Activated CD4-positive, CD25-positive, alpha-beta regulatory T cell (primary cell): ENCODE measurements at places on chromosomes 1 and 21.

GRCh38 chr1:213300433-213300832 is 249.4 kb downstream of the RPS6KC1 start:
- no peak for DNase-seq

- no peak for DNase-seq
Observed at GRCh38 chr1:51445351-51446090, 73.5 kb downstream of the EPS15 start.

- no peak for DNase-seq
Observed at GRCh38 chr1:74652711-74653139, 20.9 kb downstream of the ERICH3 start.

DNA sequence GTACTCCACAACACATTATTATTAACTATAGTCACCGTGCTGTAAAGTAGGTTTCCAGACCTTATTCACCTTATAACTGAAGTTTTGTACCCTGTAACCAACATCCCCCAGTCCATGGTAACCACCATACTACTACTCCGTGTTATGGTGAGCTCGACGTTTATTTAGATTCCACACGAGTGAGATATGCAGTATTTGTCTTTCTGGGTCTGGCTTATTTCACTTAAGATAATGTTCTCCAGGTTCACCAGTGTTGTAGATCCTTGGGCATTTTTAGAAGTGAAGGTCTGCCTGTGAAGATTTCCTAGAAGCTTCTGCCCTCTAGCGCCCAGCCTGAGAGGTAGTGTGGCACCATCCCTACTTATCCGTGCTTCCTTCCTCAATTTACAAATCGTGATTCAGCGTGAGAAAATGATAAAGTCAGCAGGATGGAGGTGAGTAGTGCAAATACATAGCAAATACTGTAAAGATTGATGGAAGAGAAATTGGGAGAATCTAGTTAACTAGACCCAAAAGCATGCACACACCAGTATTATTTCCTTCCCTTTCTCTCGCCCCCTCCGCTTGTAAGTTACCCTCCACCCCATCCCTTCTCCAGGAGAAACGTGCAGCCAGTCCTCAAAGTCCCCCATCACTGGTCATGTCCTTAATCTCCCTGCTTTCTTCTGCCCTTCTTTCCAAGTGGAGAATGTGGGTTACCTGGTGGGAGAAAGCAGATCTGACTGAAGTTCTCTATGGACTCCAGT is 36.0 kb upstream of the DISC1 start:
- DNase-seq: no peak

DNA sequence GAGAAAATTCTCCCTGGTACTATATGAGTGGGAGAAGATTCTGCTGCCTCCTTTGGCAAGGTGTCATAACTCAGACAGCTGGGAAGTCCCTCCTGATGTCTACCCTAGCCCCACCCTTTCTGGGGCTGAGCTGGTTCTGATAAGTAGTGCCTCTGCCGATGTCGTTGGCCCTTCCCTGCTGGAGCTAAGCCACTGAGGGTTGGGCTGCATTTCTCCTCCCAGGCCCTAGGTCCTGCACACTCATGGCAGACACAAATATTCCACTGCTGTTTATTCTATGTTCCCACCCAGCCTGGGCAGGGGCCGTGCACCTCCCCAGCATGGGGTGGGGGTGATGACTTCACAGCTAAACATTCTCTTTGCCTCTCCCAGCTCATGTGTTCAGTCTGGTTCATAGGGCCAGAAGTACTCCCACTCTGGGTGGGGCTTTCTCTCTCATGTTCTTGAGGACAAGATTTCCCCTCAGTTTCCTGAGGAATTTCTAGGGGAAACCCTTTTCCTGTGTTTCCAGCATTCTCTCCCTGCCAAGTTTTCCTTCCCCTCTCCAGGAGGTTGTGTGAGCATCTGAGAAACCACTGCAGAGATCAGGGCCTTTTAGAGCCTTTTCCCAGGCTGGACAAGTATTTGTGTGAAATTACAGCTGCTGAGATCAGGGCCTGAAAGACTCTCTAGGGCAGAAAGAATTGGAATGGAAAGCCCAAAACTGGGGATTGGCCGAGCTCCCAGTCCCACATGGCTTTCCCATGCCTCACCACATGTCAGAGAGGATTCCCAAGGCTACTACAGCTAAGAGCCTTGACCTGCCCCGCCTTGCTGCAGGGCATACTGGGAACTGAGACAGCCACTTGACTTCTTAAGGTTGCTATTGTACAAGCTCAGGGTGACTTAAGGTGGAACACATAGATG is 66.2 kb downstream of the ATP2B4 start:
- no peak for DNase-seq

DNA sequence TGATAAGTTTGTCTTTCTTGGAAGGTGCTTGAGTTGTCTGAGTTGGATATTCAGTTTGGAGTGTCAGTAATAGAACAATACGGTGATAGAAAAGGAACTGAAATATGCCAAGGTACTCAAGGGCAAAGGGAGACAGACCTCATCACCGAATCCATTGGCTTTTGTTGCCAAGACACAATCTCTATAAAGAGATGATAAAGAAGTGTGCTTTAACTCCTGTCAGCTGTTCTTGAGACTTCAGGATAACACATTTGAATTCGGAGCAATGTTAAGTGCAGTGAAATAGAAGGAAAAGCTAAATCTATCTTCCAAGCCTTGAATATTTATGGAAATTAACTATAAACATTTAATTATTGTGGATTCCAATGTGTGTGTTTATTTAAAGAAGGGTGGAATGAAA is 194.7 kb downstream of the DISC1 start:
- DNase-seq: no peak

DNA sequence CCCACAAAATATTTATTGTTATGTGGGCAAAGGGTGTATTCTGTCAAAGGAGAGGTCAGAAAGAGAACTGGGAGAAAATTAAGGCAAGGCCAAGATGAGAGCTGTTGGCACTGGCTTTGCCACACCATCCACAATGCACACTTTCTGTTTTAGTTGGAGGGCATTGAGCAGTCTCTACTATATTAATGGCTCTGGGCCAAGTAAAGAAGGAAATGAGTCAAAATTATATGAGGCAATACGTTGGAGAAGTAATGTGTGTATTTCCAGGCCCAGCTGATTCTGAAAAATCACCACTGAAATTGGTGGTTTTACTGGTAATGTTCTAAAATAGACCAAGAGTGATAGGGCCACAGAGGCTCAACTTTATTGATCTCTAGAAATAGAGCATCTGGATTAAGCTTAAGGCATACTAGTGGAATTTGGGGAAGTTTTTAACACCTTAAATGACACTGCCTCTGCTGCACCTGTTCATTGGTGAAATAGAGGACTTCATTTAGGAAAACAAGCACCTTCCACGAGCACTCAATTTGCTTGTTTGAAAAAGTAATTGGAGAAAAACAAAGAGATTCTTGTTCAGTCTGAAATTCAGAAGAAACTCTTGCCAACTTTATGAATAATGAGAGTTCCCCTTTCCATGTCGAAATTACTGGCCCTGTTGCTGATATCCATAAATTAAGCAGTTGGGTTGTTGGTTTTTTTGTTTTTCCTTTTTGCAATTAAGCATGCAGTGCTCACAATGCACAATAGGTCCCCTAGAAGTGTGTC is 424.9 kb downstream of the ADGRL2 start:
- DNase-seq: no peak

GRCh38 chr1:17485281-17485680 is 45.8 kb upstream of the RCC2 start:
- DNase-seq: no peak

GRCh38 chr1:221522529-221522940 is 219.4 kb downstream of the DUSP10 start:
- no peak for DNase-seq

GRCh38 chr1:170511038-170511437 is 20.9 kb upstream of the GORAB start:
- DNase-seq: no peak

DNA sequence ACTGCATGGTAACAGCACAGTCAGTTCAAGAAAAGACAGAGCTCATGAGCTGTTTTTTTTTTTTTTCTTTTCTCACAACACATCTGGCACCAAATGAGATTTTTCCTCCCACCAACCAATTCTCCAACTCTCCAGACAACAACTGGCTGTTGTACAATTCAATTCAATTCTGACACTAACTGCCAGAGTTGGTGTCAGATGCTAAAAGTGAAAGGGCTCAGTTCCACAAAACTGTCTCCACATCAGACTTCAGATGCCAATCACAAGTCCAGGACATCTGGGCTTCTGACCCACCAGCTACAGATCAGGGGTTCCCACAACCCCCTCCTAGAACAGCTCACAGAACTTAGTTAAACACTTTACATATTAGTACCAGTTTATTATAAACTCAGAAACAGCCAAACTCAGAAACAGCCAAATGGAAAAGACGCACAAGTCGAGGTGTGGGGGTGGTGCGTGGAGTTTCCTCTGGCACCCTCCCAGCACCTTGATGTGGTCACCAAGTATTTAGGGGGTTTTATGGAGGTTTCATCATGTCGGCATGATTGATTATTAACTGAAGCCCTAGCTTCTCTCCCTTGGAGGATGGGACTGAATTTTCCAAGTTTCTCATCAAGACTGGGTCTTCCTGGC is 39.2 kb upstream of the LRRC8D start:
- peak; percentile 35 for DNase-seq

GRCh38 chr1:185058110-185058509 is 12.8 kb downstream of the RNF2 start:
- no peak for DNase-seq

GRCh38 chr1:201591981-201592380 is 53.1 kb downstream of the NAV1 start:
- no peak for DNase-seq

- DNase-seq: no peak
Observed at GRCh38 chr1:96596226-96596922, 125.2 kb upstream of the PTBP2 start.

GRCh38 chr1:185645162-185645640 is 89.0 kb upstream of the HMCN1 start:
- no peak for DNase-seq

DNA sequence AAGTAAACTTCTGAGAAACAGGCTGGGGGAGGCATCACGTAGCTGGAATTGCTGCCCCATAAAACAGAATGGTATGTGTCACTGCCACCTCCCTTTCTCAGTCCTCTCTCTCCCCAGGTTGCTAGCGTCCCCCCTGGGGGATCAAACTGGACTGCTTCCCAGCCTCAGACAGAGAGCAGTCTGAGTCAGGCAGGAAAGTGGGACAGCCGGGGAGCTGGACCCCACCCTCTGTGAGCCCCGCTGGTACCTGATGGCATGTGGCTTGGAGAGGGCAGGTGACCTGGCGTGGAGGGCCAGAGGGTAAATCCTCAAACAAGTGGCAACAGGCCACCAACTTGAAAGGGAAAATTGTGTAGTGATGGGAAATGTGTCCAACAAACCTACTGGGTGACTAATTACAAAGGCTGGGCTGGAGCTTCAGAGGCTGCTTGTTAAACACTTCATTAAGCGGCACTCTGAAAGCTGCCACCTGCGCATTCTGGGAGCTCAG is 1.0 kb upstream of the SFN start:
- no peak for DNase-seq

GRCh38 chr1:54249819-54250435 is 50.0 kb downstream of the MRPL37 start:
- no peak for DNase-seq

DNA sequence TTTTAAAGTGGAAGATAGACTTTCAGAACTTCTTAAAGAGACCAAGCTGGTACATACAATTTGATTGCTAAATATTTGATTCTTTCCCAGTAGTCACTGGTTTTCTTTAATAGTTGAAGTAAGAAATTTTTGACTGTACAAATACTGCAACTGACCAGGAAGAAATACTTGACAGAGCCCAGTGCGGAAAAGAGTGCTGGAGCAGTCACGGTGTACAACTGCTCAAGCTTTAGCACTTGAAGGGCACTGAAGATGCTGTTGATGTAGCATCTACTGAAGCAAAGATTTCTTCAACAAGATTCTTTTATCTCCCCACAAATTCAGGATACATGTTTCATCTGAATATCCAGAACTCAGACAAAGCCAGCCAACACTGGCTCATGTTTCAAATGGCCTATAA is 41.5 kb downstream of the SLC35F3 start:
- DNase-seq: no peak

DNA sequence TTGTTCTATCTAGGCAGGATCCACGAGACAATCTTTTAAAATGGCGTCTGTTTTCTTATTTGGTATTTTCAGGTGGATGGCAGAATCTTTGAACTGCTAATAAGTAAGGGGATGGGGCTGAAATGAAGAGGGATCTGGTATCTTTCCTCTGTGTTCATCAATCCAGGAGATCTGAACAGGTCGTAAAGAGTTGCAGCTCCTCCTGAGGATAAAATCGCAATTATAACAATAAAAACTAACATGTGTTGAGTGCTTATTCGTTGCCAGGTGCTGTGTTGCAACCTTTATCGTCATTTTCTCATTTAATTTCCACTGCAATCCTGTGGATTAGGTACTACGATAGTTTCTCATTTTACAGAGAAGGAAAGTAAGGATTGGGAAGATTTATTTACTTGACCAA is 134.6 kb upstream of the DPYD start:
- DNase-seq: no peak

DNA sequence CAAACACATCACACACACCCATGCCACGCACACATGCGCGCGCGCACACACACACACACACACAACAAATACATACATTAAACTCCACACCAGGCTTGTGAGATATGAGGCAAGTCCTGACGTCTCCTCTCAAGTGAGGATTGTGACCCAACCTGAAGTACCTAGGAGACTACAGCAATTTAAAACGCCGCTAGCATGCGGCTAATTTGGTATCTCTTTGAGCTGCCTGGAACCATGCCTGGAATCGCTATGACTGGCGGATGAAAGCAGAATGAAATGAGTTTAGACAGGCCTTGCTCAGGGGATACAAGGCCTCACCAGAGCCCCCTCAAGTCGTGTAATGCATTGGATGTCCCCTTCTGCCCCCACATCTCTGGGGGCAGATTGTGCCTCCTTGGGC is 1.6 kb upstream of the RAB7B start:
- DNase-seq: no peak

- DNase-seq: no peak
Observed at GRCh38 chr1:209769971-209770370, 14.1 kb downstream of the TRAF3IP3 start.

- no peak for DNase-seq
Observed at GRCh38 chr1:119245881-119246280, 105.4 kb upstream of the WARS2 start.

DNA sequence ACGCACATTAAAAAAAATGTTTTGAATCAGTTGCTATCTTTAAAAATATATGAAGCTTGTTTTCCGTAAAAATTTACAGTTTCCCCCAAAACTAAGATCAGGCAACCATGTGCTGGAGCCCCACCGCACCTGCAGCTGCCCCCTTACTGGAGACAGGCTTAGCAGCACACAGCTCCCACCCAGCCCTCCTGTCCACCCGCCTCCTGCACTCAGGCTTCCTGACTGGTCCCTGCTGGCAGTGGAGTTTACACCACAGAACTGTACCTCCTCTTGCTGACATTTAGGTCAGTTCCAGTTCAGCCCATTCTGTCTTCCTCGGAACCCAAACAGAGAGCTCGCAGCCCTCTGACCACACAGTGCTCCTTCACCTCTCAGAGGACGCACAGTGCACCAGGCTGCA is 2.1 kb downstream of the GPR161 start:
- no peak for DNase-seq

- no peak for DNase-seq
Observed at GRCh38 chr1:211236633-211237320, 22.4 kb upstream of the RCOR3 start.

GRCh38 chr1:81208441-81208840 is 592.3 kb upstream of the ADGRL2 start:
- DNase-seq: no peak
